ENCODE measurements at places on chromosomes 6 and 20.

- DNase-seq, result no peak
These were observed 57.1 kb downstream of the GNAS start for GRCh38 chr20:58909585-58909984.

GRCh38 chr6:36607683-36608386, 13.7 kb downstream of the SRSF3 start:
- DNase-seq, result no peak

DNA sequence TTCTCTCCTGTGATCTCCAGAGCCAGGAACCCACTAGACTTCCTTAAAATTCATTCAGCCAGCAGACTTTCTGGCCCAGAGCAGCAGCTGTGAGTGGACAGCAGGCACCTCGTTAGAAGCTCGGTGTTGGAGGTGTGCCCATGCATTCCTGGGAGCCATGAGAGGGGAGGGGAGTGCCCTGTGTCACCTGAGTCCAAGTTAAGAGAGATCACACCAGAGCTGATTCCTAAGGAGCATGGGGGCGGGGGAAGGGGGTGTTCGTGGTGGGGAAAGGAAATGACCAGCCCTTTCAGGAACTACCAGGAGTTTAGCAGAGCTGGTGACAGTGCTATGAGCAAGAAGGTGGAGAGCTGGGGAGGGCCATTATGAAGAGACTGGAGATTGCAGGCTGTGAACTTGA, 46.9 kb downstream of the GFRA4 start:
- no peak for DNase-seq

DNA sequence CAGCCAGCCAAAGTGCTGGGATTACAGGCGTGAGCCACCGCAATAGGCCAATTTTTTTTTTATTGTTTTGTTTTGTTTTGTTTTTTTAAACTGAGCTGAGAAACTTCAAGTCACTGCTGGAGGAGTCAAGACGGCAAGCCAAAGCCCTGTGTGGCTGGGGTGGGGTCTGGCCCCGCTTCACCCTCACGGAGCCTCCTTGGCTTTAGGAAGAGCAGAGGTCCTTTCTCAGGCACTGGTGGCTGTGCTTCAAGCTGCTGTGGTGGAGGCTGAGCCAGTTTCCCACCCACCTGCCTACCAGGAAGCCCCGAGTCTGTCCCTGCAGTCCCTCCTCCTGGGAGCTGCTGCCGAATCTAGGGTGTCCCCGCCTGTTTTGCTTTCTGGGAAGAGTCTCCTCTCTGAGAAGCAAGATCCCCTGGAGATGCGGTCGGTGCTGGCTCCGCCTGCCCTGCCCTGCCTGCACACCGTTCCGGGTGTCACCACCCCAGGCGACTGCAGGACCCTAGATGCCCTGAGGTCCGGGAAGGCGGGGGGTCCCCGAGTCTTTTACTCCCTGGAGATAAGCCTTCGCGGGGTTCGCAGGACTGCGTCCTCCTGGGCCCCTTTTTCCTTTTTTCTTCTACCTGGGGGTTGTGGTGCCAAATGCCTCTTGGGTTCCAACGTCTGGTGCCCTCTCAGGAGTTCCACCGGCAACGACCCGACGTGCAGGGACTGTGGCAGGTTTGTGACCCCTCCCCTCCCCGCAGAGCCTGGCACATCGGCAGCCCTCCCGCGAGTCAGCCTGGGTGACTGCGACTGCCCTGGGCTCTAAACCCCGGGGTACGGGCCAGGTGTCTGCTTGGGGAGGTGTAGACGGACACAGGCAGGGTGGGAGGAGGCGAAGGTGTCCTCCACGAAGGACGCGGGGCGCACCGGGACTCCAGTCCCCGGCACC, 100.7 kb downstream of the TAF4 start:
- no peak for DNase-seq

DNA sequence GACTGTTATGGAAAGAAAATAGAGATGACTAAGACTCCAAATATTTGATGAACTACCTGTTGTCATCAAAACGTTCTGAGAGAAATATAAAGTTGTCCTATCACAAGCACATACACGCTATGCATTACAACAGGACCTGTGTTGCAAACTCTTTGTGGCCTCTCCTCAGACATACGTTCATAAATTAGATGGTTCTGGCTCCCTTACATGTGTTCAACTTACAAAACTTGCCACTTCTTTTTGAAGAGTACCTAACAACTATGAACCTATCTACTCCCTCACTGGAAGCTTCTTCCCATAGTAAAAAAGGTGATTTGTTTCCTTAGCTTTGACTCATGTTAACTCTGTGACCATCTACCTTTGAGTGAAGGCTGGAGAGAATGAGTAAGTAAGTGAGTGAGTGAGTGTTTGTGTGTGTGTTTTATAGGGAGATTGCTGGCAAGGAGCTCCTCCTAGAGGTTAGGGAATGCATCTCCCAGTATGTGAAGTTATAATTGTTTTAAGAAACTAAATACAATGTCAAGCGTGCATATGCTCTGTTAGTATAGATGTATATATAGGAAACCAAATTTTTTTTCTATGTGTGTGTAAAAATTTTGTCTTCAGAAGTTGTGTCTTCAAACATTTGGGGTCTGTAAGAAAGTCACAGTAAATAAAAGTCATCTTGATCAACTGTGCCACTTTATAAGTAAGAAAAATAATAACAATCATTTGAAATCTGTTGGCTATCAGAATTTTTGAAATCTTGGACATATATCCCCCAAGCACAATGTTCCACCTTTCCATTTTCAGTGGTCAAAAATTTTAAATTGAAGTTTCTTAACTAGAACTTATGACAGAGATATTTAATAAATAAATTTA, 1211.1 kb upstream of the GJE1 start:
- peak; percentile 71 for DNase-seq

- peak; percentile 50 for DNase-seq
These were observed 38.8 kb downstream of the ELOVL5 start for GRCh38 chr6:53309901-53310300.

DNA sequence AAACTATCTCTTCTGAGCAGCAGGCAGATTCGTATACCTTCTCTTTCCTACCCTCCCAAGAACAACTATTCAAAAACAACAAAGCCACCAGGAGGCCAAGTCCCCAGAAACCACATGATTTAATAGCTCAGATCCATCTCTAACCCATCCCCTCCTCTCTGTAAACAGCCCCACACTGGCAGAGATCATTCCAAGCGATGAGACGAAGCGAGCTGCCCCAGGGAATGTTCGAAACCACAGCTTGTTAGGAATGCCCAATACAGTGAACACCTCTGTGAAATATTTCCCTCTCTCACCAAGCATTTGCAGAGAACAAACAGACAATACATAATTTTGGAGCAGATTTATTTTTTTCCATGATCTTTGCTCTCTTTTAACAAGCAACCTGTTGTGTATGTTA, 231.8 kb downstream of the SOD2 start:
- no peak for DNase-seq

DNA sequence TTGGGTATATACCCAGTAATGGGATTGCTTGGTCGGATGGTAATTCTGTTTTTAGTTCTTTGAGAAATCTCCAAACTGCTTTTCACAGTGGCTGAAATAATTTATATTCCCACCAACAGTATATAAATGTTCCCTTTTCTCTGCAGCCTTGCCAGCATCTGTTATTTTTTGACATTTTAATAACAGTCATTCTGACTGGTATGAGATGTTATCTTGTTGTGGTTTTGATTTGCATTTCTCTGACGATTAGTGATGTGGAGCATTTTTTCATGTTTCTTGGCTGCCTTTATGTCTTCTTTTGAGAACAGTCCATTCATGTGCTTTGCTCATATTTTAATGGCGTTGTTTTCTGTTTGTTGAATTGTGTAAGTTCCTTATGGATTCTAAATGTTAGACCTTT, 641.6 kb downstream of the HACE1 start:
- peak; percentile 6 for DNase-seq

GRCh38 chr6:26020329-26021000, 57.9 kb downstream of the TRIM38 start:
- peak; percentile 92 for DNase-seq

- DNase-seq, result peak; percentile 47
These were observed 122.1 kb downstream of the HIVEP2 start for GRCh38 chr6:142822842-142823241.

DNA sequence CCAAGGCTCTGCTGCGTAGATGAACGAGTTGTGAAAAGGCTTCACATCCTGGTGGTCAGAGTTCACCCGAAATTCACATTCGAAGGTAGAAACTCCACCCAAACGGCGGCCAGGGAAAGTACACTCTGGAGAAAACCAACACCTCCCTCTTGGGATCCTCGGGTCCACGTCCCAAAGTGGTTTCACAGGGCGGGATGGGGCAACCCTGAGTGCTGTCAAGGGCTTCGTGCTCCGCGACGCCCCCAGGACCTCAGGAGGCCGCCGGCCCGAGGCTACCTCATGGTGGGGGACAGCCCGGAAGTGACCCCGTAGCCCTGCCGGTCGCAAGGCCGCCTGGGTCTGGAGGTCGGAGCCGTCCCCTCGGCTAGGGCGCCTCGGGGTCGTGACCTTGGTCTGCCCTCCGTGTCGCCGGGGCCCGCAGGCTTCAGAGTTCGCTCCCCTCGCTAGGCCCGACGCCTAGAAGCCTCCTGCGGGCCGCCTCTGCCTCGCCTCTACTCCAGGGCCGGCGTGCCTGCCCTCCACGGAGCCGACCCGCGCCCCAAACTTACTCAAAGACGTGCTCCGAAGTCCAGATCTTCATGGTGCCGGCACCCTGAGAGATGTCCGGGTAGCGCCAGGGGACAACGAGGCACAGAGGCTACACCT, at the start of gene PRELID3B:
Gene PRELID3B, minus strand, starts transcription at position 636 of the 645 bp plus-strand sequence. Its CDS starts 56 bp downstream, at position 580.
- DNase-seq, result no peak

GRCh38 chr6:129647044-129647443, 62.9 kb downstream of the ARHGAP18 start:
- no peak for DNase-seq

- peak; percentile 76 for DNase-seq
These were observed 30.1 kb upstream of the SLC16A10 start for GRCh38 chr6:111057074-111057752.

DNA sequence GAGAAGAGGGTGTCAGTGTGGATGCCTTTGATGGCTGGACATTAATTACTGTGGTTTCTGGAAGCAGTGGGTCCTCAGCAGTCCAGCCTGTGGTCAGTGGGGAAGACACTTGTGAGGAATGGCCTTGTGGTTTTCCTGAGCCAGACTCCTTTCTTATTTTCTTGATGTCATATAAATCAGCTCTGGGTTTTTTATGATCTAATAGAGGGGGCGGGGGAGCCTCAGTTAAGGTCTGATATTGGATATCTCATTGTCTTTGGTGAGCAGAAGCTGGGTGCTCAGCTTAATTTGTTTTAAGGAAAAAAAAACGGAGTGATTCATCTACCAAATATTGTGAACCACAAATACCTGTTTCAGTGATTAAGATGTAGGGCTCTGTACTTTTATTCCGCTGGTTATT, 62.1 kb downstream of the OTOR start:
- no peak for DNase-seq

DNA sequence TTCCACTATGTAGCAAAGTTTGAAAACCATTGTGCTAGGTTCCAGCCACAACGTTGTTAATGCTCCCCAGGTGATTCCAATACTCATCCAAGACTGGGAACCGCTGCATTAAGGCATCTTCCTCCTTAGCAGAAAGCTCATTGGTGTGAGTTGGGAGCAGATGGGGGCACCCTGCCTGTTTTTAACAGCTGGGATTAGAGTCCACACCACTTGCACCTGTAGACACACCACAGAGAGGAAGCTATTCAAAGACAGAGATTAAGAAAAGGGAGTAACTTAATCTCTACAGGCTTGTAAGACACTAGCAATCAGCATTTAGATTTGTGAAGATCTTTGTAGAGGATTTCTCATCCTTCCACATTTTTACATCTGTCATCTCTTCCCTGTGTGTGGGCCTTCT, 333.9 kb upstream of the SOX4 start:
- DNase-seq, result no peak

DNA sequence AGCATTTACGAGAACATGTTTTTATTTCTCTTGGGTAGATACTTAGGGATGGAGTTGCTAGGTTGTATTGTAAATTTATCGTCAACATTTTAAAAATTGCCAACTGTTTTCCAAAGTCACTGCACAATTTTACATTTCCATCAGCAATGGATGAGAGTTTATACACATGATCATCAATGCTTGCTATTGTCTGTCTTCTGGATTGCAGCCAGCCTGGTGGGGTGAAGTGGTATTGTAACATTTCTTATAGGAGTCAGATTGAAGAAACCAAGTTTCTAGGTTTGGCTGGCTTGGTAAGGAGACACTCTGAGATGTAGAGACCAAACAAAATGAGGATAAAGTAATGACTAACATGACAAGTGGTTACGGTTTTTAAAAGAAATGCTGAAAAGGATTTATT, 57.1 kb upstream of the HDDC2 start:
- no peak for DNase-seq

- DNase-seq, result no peak
These were observed 114.7 kb downstream of the COL9A1 start for GRCh38 chr6:70188202-70188601.

- no peak for DNase-seq
These were observed 270.8 kb downstream of the PREX1 start for GRCh38 chr20:48556956-48557355.

DNA sequence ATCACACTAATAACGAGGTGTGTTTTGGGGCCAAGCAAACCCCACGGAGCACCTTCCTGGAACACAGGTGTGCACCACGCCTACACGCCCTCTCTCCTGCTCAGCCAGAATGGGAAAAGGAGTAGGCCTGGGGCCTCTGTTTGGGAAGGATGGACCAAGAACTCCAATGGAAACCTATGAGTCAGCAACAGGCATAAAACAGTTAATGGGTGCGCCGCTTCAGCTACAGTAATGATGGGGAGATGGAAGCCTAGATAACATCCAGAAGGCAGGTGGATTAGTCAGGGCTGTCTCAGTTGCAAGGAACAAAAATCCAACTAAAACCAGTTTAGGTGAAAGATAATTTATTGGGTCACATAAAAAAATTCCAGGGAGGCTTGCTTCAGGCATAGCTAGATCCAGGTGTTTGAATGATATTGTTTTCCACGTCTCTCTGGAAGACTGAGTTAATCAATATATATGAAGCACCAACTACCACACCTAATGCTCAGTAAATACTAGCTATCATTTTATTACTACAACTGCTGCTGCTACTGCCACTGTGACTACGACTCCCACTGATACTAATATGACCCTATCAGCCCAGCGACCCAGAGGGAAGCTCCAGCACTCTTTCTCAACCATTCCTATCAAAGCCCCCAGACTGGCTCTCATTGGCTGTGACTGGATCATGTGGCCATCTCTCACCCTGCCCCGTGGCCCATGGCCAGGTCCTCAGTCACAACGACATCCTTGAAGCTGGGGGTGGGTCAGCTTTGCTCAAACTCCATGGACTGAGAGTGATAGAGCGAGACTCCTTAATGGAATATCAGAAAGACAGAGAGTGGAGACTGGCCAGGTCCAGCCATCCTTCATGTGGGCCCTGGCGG, 155.2 kb upstream of the PTPN1 start:
- no peak for DNase-seq

GRCh38 chr6:26439151-26440125, 866 bp upstream of the BTN3A3 start:
- DNase-seq, result no peak

GRCh38 chr20:2282181-2282580, 13.6 kb upstream of the TGM3 start:
- DNase-seq, result no peak

GRCh38 chr6:114619621-114620200, 276.9 kb upstream of the HS3ST5 start:
- DNase-seq, result no peak

GRCh38 chr6:130625825-130626527, 201.2 kb upstream of the SMLR1 start:
- no peak for DNase-seq

GRCh38 chr6:111551521-111552231, 54.0 kb downstream of the TRAF3IP2 start:
- DNase-seq, result no peak

Data from KBM-7 (cell line).